ENCODE measurements at places on chromosomes 2 and 18.

DNA sequence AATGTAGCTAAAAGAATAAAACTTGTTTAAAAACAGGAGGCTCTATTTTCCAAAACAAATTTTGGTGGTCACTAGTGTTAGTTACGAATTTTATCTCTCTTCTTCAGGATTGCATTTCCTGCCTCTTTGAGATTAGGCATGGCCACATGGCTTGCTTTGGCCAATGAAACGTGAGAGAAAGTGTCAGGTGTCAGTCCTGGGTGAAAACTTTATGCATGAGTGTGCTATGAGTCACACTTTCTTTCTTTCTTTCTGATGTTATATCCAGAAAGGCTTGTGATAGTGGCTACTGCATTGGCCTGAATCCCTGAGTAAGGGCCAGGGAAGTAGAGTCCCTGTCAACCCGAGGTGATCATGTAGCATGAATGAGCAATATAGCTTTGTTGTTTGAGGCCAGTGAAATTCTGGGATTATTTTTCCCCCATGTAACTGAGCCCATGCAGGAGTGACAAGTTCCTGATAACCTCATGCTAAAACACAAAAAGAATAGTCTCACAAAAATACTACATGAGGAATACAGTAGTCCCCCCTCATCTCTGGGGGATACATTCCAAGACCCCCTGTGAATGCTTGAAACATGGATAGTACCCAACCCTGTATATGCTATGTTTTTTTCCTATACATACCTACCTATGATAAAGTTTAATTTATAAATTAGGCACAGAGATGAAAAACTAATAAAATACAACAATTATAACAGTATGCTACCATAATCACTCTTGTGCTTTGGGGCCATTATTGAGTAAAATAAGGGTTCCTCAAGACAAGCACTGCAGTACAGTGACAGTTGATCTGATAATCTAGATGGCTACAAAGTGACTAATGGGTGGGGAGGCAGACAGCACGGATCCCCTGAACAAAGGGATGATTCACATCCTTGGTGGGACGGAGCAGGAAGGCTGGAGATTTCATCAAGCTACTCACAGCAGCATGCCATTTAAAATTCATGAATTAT lies 109.5 kb downstream of the CDC42EP3 start:
- DNase-seq, result no peak

DNA sequence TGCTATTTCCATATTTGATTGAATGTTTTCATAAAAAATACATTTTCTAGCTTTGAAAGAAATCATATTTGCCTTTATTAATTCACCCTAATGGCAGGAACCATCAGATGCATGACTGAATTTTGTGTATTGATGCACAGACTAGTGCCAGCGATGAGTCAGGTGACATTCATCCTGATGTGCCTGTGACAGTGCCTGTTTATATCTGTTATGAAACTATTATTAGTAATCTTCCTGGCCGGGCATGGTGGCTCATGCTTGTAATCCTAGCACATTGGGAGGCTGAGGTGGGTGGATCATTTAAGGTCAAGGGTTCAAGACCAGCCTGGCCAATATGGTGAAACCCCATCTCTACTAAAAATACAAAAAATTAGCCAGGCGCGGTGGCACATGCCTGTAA lies 170.0 kb downstream of the TSN start:
- DNase-seq, result no peak

DNA sequence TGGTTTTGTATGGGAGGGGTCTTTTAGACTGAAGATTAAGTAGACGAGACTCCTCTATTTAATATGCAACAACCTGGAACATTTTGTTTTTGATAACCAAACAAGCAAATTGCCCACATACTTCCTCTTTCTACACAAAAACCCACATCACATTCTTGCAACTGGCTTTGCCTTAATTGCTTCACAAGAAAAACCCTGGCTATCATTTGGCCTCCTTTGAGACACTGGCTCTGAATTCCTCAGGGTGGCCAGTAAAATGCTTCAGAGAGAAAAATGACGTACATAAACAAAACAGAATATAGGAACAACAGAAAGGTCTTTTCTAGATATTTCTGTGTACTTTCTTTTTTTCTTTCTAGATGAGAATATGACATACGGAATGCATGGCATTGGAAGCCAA lies 103.0 kb downstream of the TRIB2 start:
- DNase-seq, result no peak

- DNase-seq, result no peak
These were observed 12.1 kb upstream of the CYBRD1 start for GRCh38 chr2:171509945-171510731.

GRCh38 chr18:68409576-68409975 lies 305.3 kb downstream of the TMX3 start:
- no peak for DNase-seq

DNA sequence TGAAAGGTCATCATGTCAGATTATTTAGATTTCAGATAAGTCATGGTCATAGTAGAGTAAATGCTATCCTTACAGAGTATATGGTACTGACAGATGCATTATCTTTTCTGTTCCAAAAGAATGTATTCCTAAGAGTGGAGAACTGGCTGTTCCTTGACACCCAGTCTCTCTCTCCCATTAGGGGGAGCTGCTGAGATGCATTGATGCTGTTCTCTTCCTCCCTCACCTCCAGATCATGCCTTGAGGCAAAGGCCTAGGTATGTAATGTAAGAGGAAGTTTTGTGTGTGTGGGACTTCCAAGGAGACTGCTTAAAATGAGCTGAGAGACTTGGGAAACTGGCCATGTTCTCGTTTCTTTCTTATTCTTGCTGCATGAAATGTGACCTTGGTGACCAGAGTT lies 979.5 kb upstream of the CELF4 start:
- peak; percentile 35 for DNase-seq

DNA sequence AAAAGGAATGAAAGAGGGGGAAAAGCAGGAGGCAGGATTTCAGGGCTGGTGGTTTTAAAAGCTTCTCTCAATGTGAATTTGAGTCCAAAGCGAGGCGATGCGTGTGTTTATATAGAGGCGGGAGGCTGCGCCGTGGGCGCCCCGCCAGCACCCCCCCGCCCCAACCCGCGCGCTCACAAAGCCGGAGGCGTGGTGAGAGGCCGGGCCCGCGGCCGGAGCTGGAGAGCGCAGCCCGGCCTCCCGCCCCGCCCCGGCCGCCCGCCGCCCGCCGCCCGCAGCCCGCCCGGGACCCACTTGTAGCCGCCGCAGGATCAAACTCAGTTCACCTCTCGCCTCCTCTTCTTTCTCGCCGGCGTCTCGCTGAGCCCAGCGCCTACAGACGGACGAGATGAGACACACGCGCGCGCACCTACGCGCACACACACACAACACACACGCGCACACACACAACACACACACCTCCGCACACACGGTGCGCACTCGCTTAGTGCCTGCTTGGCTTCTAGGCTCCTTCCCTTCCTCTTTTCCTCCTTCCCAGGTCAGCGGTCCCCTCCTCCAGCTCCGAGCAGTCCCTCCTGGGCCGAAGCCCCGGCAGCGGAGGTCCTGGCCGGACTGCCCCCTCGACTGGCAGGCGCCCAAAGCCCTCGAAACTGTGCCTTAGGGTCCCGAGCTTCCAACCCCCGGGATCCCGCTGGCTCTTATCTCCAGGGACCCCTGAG lies 1.3 kb upstream of the CYP26B1 start:
- peak; percentile 4 for DNase-seq

GRCh38 chr2:191474464-191474863 lies 203.5 kb upstream of the NABP1 start:
- no peak for DNase-seq
